ENCODE measurements at places on chromosomes 11 and 22. TPM values are rescaled to one million over a fixed set of nuclear protein-coding genes. Genes with fewer than 3 reads are reported as not detected.

MAPK8IP1 gene
- total RNA-seq = 12.7 TPM

SMIM38 gene
- total RNA-seq = 2.1 TPM

CBX6 gene
- total RNA-seq = 101 TPM

PCNX3 gene
- total RNA-seq = 61.8 TPM

PANX2 gene
- total RNA-seq = 6.4 TPM

OR51B4 gene
- 0.47 TPM for total RNA-seq

LDHAL6A gene
- not detected for total RNA-seq

SPTBN2 gene
- 62.0 TPM for total RNA-seq

TXN2 gene
- total RNA-seq = 54.9 TPM

UCP2 gene
- total RNA-seq = 27.7 TPM

KLHDC7B gene
- 0.11 TPM for total RNA-seq

OR2AT4 gene
- not detected for total RNA-seq

SYT13 gene
- 6.8 TPM for total RNA-seq

MUC5AC gene
- not detected for total RNA-seq

KIAA0930 gene
- 31.1 TPM for total RNA-seq

MISFA gene
- 7.6 TPM for total RNA-seq

PACSIN3 gene
- total RNA-seq = 61.1 TPM

FGF19 gene
- not detected for total RNA-seq

OR51B2 gene
- total RNA-seq = 0.41 TPM

GGT5 gene
- 2.9 TPM for total RNA-seq

OR5AP2 gene
- total RNA-seq = not detected

CLCF1 gene
- 5.9 TPM for total RNA-seq

C11orf87 gene
- 0.88 TPM for total RNA-seq

UFD1 gene
- total RNA-seq = 43.2 TPM

CPT1B gene
- 112 TPM for total RNA-seq

POU2AF2 gene
- not detected for total RNA-seq
